Activated CD8-positive, alpha-beta memory T cell treated with anti-CD3 and anti-CD28 coated beads for 48 hours (primary cell): ENCODE measurements at places on chromosomes 6 and 20.

GRCh38 chr6:97689078-97689754 is 406.2 kb upstream of the MMS22L start:
- no peak for DNase-seq

DNA sequence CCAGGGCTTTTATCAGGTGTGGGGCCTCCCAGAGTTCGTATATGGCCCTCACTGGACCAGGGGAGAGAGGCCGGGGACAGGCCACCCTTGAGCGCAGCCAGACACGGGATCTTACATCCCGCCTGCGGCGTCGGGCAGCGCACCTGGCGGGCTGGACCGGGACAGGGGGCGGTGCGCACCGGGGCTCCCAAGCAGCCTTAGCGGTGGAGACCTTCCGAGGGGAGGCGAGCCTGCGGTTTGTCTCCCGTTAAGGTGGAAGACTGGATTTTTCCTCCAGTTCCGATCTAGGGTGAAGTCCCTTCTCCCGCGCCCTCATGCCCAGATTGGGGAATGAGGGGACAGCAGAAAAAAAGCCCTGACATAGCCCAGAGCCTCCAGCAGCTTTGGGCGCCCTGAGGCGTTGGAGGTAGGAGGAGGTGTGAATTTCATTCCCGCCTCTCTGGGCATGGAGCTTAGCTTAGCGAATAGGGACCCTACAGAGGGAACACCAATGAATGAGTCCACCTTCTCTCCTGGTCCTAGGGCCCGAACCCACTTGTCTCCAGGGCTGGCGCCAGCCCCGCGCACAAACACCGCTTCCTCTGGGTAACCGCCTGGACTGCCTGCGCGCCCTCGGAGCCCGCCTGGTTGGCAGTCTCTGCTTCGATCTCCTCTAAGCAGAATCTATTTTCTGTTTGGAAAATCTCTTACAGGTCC is 6.7 kb upstream of the LAMP5 start:
- DNase-seq: no peak

GRCh38 chr6:39568896-39569295 is 156.3 kb downstream of the KIF6 start:
- DNase-seq: no peak

GRCh38 chr6:157145656-157146285 is 177.5 kb downstream of the TMEM242 start:
- DNase-seq: no peak

DNA sequence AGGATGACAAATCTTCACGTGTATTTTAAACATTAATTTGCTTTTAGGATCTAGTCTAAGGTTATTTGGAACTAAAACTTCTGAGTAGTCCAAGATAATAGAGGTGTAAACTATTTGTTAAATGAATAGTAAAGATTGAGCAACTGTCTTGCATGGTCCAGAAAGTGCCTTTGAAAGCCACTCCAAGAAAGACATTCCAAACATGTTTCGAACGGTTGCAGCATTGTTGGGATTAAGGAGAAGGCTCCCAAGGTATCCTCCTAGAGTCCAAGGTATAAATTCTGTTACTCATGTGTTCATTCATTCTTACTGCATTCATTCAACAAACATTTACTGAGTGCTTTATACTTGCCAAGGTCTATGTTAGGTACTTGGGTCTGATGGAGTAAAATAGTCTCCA is 28.8 kb upstream of the MYLK2 start:
- DNase-seq: no peak

DNA sequence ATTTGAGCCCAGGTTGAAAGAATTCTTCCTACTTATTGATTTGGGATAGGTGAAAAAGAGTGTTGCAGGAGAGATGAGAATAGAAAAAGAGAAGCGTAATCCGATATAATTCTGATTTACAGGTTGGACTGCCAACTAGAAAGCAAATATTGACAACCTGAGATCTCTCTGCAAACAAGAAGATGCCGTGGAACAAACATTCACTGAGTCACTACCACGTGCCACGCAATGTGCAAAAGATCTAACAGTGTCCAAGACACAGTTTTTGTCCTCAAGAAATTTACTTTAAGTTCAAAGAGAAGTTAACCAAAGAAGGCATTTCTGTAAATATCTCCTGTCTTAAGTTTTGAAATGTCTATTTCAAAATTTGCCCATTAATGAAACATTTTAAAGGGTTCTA is 578.0 kb upstream of the ARID1B start:
- DNase-seq: no peak

DNA sequence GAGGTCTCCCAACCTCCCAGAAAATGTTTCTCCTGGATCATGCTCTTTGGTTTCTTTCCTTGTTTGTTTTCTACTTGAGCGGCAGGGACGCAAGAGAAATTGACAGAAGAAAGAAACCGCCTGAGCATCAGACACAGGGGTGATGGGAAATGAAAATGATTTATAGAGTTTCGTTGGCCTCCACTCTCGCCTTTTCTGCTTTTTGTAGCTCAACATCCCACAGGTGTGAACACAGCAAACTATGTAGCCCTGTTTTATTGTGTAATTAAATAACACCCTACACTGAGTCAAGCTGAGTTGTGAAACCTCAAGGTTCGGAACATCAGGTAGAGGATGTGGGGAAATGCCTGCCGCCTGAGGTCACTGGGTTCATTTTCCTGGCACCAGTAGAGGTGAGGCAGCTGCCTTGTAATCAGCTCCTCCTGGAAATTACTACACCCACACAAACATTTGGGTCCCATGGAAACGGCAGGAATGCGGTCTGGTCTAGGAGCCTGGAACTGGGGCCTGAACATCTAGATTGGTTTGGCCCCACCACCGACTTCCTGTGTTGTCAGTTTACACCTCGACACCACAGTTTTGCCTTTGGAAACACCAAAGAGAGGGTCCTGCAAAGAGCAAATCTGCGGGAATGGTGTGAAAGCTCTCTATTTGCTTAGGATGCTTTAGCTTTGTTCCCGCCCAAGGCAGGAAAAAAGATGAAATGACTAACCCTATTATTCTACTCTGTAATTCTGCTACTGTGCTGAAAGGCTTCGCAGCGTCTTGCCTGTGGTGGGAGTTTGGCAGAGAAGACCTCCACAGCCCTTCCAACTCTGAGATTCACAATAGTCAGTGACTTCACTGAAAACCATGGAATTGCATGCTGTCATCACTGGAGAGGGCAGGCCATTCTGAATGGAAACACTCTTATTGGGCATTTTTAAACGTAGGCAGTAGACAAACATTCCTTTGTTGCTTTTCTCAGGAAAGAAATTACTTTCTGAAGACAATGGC is 53.0 kb downstream of the ADAT2 start:
- DNase-seq: no peak

DNA sequence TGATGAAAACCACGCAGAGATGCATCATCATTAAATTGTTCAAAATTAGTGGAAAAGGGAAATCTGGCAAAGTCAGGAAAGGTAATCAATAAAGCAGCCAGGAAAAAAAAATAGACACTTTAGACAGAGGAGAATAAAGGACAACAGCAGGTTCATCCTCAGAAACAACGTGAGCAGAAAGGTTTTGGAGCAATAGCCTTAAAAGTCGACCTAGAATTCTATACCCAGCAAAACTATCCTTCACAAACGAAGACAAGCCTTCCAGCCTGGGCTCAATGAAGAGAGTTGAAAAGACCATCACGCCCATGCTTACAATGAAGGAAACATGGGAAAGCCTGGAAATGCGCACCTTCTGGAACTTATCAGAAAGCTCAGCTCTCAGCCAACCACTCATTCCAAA is 24.7 kb upstream of the CHRNA4 start:
- no peak for DNase-seq

DNA sequence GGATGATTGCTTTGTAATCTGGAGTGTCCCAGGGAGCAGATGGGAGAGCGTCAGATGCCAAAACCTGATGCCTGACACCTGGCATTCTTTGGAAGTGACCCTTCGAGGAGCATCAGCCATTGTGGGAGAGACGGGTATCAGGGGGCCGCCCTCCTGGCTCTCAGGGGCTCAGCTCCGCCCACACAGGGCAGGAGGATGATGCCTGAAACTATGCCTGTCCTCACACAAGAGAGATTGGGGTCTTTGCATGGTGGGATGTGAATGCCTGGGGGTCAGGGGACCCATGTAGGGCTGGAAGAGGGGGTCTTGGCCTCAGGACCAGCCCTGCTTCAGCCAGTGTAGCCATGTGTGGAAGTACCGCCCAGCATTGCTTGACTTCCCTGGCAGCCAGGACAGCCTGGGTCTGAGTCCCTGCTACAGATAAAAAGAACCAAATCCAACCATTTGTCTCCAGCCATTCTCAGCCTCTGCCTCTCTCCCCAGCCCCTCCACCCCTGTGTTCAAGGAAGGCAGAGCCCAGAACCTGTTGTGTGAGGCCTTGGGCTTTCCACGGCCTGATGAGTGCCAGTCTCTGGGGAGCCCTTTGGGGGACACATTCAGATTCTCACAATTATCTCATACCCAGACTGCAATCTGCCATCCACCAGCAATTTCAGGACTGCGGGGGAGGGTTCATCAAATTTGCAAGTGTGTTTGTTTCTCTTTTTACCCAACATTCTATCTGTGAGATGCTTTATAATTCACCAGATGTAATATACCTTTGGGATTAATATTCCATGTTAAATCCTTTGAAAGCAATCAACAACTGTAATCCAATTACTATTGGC is 371.2 kb downstream of the PREX1 start:
- DNase-seq: no peak

DNA sequence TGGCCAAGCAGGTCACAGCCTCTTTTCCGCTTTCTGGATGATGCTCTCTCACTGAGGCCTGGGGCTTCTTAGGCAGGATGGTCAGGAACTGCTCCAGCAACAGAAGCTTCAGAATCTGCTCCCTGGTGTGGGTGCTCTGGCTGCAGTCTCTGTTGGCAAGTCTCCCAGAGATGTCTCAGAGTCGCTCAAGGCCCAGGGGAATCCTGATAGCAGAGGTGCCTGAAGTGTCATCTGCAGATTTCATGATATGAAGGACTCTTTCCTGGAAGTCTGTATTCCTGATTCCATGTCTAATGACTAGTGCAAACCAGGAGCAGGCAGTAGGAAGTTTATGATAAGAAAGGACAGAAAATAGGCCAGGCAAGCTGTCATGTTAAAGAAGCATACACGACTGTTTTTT is 20.3 kb downstream of the ZSCAN31 start:
- DNase-seq: no peak

DNA sequence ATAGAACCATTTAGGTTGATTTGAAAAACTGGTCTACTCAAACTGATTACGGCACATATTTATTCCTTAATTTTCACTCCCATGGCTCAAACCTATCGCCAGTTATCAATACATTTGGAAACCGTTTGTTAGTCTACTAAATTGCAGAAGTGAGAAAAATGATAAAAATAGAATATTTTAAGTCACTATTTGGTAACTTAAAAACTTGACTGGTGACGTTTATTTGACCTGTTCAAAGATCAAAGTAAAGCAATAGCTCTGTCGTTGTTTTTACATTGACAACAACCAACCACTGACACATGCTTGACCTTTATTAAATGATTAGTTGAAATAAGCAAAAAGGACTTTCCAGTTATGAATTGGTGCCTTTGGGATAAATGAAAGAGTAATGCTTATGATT is 402.9 kb upstream of the MAP3K7 start:
- DNase-seq: no peak

- DNase-seq: no peak
Observed at GRCh38 chr6:5667737-5668136, 339.0 kb downstream of the NRN1 start.

DNA sequence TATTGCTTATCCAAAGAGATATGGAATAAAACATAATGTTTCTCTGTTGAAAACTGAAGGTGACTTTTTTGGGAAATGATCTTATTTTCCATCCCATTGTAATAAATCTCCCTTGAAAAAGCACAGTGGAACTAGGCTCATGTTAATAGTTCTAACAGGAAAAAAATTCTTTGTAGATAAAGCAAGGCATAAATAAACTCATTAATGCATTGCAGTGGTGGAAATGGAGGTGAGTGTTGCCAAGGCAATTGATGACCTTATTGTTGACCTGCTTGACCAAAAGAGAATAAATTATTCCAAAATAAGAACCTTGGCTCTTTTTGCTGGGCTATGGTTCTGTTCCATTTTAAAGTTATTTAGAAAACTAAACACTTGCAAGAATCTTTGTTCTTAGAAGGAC is 55.2 kb downstream of the TRMT11 start:
- DNase-seq: no peak

- DNase-seq: no peak
Observed at GRCh38 chr6:3843379-3844096, 5.6 kb upstream of the FAM50B start.

- no peak for DNase-seq
Observed at GRCh38 chr6:11750682-11751081, 27.9 kb downstream of the ADTRP start.

- no peak for DNase-seq
Observed at GRCh38 chr6:170294813-170295509, 4.1 kb upstream of the DLL1 start.

GRCh38 chr20:10172998-10173655 is 45.5 kb upstream of the SNAP25 start:
- no peak for DNase-seq

DNA sequence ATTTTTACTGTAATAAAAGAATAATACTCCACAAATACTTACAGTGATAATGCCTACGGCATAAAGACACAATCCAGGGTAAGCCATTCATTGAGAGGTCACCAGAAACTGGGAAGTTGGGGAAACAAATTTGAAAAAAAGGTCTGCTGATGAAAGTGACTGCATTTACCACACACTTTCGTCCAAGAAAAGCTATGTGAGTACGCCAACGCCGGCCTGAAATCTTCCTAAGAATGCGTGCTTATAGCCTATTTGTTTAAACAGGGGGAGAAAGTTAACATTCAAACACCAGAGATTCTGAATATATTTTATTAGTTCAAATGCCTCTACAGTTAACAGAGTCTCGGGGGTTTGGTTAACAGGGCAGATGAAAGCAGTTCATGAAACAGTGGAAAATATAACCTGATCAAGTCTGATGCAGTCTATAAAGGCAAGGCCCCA is 657 bp upstream of the LTV1 start:
- DNase-seq: no peak
